NCI-H2081 (cell line): ENCODE measurements at places on chromosomes 12 and 14.

DNA sequence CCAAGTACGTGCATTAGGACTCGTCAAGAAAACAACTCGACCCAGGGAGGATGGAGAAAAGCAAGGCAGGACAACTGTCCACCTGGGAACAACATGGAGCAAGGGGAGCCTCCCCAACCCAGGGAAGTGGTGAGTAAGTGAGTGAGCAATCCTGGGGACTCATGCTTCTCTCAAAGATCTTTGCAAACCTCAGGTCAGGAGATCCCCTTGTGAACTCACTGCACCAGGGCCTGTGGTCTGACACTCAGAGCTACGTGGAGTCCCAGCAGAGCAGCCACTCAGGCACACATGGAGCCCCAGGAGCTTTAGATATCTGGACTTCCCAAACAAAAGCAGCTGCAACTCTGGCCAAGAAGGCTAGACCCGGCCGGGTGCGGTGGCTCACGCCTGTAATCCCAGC lies 12.2 kb upstream of the OR5AU1 start:
- no peak for DNase-seq

DNA sequence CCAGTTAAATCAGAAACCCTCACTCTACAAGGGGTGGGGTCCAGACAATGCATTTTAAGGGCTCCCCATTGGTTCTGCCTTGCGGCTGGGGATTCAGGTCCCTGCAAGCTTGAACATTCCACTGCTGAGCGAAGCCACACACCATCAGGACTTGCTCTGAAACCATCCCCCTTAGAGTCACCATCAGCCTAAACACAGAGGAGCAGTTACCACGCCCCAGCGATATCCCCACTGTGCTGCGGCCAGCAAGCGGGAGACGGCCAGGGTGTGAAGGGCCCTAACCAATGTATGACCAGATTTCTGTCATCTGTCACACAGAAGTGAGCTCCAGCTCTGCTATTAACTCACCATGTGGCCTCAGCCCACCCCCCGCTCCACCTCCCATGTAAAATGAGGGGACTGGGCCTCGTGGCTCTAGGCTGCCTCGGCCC lies 29.7 kb downstream of the CCDC88C start:
- no peak for DNase-seq

DNA sequence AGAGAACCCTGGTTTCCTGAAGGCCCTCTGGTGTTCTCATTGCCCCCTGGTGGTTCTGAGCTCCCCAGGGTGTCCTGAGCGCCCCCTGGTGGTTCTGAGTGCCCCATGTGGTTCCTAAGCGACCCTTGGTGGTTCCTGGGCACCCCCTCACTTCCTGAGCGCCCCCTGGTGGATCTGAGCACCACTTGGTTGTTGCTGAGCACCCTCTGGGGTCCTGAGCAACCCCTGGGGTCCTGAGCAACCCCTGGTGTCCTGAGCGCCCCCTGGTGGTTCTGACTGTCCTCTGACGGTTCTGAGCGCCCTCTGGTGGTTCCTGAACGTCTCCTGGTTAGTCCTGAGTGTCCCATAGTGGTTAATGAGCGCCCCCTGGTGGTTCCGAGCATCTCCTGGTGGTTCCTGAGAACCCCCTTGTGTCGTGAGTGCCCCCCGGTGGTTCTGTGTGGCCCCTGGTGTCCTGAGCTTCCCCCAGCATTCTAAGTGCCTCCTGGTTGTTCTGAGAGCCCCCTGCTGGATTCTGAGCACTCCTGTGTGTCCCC lies 568.3 kb downstream of the TMEM121 start:
- peak; percentile 42 for DNase-seq

DNA sequence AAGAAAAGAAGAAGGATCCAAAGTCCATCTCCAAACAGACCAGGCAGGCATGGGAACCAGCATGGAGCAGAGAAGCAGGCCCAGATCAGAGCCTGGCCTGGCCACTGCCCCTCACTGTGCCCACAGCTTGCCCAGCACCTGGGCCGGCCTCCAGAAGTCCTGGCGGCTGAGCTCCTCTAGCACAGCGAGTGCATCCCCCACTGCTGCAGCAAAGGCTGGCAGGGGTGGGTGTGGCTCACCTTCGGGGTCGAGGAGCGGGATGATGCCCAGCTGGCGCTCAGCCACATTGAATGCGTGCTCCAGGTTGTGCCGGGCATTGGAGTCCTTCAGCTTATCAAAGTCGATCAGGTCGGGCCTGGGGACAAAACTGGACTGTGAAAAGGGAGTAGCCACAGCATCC lies 78.7 kb downstream of the SPTB start:
- DNase-seq: no peak

DNA sequence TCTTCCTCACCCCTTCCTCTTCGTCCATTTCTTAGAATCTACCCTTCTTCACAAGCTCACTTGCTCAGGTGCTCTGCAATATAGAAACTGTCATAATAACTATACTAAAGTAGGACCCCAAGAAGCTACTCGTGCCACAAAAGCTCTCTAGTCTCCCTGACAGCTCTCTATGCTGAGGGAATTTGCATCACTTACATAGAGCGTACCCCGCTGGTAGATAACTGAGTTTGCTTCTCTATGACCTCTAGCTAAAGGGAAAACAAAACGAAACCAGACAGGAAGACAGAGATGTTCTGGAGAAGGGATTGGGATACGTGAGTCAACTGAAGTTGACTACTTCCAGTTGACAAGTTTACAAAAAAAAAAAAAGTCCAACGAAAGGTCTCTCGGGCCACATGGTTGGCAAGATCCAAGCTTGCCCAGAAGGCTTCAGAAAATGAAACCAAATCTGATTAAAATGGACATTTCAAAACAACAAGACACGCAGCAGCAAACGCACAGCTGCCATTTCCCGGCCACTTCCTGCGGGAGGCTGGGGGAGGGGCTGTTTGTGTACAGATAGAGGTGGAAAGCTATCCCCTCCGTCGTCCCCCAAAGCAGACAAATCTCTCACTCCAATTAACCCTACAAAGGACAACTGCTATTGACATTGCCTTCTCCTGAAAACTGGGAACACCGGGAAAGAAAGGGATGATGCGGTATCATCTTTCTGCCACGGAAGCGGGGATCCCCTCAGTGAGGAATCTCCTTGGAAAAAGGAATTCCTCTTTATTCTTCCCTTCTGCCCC lies 1.3 kb downstream of the BAZ2A start:
- DNase-seq: peak; percentile 30

DNA sequence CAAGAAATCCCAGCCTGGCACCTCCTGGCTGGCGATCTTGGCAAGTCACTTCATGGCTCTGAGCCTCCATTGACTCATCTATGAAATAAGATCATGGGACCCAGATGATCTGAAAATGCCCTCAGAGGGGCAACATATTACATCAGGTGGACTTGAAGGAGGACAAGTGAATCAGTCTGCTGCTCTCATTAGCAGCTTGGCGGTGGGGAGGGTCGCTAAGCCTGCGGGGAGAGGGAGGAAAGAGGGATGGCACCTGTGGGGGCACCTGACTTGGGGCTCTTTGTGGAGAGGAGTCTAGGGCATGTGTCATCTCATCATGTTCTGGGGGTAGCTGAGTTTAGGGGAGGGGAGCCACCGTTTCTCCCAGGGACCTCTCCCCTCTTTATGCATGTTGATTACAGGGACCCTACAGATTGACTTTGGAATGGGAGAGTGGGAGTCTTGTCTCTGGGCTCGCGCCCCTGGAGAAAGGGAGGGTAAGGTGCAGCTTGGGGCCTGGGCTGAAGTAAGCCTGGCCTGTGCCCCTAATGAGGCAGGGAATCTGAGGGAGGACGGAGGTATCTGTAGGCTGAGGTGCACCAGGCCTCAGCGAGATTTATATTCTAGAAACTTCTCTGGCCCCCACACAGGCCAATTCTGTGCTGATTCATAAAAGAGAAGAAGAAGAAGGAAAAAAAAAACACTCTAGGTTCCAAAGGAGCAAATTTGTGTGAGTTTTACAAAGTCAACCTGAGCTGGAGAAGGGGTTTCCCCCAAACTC lies 29.3 kb upstream of the BATF start:
- DNase-seq: no peak

- DNase-seq: peak; percentile 49
These were observed 101.5 kb downstream of the SMOC1 start for GRCh38 chr14:69980457-69981425.

DNA sequence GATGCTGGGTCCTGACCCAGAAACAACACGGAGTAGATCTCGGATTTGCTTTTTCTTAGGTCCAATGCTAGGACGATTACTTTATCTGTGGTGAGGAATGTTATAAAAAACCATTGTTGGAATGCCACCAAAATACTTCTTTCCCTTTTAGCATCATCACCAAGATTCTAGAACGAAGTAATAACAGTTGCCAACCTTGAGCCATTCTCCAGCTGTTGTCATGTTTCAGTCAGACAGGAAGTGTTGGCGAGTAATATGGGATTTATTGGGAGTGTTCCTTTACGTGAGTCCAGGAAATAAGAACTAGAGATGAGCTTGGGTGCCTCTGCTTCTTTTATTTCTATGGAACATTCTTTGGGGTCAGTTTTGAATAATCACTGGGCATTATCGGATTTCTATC lies 892.9 kb downstream of the DIO2 start:
- no peak for DNase-seq

- DNase-seq: peak; percentile 34
These were observed 748 bp downstream of the MAPKAPK5 start for GRCh38 chr12:111842556-111843396.

DNA sequence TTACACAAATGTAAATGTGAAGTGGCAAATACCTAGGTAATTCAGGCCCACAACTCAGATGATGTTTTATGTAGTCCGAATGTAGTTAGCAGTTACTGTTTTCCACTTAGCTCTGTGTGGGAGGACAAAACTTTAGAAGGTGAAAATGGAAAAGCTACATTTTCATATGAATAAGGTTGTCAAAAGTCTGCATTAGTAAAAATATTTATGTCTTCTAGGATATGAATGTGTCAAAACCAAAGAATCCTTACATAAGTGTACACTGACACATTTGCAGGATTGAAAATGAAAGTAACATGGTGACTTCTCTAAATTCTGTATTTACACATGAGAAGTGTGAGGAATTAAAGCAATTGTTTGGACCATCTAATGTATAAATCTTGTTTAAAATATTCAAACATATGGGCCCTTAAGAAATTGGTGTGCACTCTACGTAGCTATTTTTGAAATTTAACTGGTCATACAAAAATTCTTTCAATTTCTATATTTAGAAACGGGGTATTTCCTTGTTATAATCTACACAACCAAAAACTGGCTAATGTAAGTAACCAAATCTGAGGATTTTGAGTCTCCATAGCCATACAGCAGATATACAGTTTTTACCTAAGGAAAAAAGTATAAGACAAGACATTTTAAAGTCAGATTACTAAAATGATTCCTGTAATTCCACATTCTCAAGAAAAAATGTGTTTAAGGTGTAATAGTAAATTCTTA lies 5.4 kb downstream of the CDKN1B start:
- DNase-seq: no peak

GRCh38 chr14:58584383-58584782 lies 53.4 kb upstream of the DACT1 start:
- DNase-seq: no peak

DNA sequence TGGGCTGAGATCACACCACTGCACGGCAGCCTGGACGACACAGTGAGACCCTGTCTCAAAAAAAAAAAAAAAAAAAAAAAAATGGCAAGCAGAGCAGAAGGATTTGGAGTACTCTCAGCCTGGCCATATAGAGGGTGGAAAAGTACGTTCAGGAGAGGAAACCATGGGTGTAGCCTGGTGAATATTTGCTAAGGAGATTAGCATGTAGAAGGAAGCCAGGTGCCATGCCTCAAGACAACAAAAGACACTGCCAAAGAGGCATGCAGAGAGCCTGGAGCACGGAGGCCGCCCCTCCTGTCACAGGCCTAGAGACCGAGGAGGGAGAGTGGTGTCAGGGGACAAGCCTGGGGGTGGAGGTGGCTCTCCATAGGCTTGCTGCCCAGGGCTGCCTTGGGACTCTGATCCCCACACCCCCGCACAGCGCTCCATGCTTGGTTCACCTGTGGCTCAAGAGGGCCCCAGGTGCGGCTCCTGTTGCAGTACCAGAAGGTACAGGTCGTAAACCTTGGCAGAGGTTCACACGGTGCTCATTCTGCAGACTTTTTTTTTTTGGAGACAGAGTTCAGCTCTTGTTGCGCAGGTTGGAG lies 27.9 kb upstream of the DEGS2 start:
- DNase-seq: no peak

DNA sequence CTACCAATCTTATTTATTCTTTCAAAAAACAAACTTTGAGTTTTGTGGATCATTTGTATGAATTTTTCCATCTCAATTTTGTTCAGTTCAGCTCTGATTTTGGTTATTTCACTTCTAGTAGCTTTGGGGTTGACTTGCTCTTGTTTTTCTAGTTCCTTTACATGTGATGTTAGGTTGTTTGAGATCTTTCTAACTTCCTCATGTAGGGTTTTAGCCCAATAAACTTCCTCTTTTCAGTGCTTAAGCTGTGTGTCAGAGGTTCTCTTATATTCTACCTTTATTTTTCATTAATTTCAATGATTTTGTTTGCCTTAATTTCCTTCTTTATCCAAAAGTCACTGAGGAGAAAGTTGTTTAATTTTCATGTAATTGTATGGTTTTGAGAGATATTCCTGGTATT lies 860.4 kb upstream of the FBXO33 start:
- no peak for DNase-seq

DNA sequence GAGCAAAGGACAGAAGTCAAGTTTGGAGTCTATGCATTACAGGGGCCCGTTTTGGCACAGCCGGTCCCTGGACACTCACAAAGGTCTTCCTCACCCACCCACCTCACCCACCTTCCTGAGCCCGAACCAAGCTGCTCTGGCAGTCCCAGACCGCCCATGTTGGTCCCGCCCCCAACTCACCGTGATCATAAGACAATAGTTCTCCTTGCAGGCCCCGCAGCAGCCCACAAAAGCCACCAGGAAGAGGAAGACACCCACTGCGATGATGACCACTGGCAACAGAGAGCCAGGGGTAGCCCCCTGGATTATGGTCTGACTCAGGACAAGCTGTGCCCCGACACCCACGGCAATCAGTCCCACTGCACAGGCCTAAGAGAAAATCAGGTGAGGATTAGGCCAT lies 1.8 kb downstream of the CD63 start:
- no peak for DNase-seq

DNA sequence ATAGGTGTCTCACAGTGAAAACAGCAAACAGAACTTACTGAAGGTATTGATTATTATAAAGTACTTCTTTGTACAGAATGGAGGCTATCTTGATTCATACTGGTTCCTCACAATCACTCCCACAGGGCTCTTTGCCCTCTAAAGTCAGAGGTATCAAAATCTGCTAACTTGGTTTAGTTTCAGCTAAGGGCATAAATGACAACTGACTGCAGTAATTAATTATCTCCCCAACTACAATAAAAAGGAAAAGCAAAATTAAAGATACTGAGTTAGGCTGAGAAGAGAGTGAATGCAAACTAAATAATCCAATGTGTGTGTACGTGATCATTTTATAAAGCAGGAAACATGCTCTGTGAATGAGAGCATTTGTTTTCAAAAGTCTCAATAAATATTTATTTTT lies 338.7 kb downstream of the ACSS3 start:
- DNase-seq: no peak

- DNase-seq: no peak
These were observed 30.9 kb downstream of the NIN start for GRCh38 chr14:50800032-50800431.
